ENCODE measurements at places on chromosomes 3 and 15.

- H3K4me1 ChIP-seq: no peaks in the 10 kb centered on the region
- no peak overlapping the region for H3K4me3 ChIP-seq
- H3K27me3 ChIP-seq: no peaks in the 10 kb centered on the region
- H3K36me3 ChIP-seq: no peaks in the 10 kb centered on the region
- DNase-seq: no peak
These were observed 279.2 kb downstream of the LSAMP start for GRCh38 chr3:116166121-116166520.

DNA sequence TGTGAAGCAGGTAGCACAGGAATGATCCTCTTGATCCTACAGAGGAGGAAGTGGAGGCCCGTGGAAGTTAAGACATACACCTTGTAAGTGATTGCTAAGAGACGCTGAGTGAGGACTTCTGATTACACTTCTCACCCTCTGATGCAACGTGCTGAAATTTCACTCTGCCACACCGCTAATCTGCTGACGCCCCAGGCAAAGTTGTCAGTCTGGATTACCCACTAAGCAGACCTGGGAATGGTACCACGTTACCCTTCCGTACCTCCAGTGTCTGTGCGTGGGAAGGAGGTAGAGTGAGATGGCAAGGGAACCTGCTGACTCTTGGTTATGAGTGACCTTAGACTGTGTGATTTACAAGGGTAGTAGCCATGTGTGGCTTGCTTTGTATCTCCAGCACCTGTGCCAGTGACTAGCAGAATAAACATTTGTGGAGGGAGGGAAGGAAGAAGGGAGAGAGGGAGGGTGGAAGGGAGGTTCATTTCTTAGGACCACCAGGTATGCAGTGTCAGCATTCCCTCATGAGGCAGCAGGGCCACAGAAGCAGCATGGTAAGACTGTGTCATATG lies 115.0 kb downstream of the ALDH1A2 start:
- H3K36me3 ChIP-seq: no peaks in the 10 kb centered on the region
- H3K27ac ChIP-seq: no peak overlapping the region
- DNase-seq: no peak
- H3K27me3 ChIP-seq: no peaks in the 10 kb centered on the region
- H3K4me1 ChIP-seq: no peaks in the 10 kb centered on the region
- H3K4me3 ChIP-seq: no peak overlapping the region

DNA sequence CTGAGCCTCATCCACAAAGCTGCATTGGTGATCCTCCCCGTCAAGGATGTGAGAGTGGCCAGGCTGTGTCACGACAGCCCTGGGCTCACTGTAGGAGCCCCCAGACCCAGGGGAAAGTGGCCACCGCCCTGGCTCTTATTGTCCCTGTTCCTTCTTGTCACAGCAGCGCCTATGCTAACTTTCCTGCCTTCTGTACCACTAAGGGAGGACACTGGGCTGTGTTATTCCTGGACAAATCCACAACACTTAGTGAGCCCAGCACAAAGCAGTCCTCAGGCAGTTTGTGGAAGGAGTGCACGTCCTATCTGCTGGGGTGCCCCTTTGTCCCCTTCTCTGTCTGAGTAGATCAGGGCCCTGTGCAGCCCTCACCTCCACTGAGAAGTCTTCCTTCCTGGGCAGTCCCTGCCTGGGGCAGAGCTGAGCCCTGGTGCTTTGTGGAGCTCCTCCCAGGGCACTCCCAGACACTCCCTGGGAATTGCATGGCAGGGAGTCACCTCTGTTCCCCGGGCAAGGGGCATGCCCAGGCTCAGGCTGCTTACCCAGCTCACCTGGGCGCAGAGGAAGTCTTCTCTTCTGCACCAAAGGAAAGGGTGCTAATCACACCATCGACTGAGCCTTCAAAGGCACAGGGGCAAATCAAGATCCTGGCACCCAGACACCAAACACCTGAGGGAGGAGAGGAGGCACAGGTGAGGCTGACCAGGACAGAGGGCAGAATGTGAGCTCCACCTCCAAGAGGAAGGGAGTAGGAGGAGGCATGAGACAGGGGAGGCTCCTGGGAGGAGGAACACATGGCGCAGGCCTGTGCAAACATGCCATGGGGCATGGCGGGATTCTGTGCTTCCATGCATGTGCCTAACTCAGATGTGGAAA lies 138.7 kb downstream of the KLF13 start:
- H3K4me1 ChIP-seq: no peaks in the 10 kb centered on the region
- H3K27me3 ChIP-seq: no peaks in the 10 kb centered on the region
- H3K4me3 ChIP-seq: no peak overlapping the region
- H3K36me3 ChIP-seq: no peaks in the 10 kb centered on the region

DNA sequence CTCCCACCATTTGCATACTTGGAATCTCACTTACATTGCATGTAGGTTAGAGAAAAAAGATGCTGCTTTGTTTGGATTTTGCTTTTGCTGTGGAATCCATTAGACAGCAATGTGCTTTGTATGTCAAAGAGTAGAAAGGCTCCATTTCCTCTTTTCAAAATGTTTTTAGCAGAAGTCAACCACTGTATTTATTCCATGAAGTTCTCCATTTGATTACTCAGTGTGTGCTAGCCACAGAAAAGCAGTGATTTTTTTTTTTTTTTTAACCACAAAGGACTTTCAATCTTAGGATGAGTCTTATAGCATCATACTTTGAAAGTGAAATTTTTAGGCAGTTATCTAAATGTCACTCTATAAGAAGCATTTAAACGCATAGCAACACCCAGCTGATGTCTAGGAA lies 285.0 kb upstream of the ADAMTS9 start:
- no peaks in the 10 kb centered on the region for H3K36me3 ChIP-seq
- no peak for DNase-seq
- no peaks in the 10 kb centered on the region for H3K27me3 ChIP-seq
- H3K4me1 ChIP-seq: no peaks in the 10 kb centered on the region
- no peak overlapping the region for H3K4me3 ChIP-seq

DNA sequence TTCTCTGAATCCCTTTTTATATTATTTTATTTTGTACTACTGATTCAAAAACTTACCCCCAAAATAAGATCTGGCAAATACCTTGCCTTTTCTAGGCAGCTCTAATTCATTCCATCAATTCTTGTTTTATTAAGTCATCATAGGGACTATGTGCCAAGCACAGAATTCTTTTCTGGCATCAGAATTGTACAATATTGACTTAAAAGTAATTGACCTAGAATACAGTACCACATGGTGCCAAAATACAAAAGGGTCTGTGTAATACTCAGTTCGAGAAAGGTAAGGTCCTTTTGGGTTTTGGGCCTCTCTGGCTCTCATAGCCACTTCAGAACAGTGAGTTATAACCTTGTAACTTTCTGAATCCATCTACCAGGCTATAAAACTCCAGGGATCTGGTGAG lies 46.2 kb downstream of the KBTBD8 start:
- no peaks in the 10 kb centered on the region for H3K4me1 ChIP-seq
- H3K36me3 ChIP-seq: no peaks in the 10 kb centered on the region
- no peak overlapping the region for H3K4me3 ChIP-seq
- no peak overlapping the region for H3K27ac ChIP-seq

GRCh38 chr15:94522125-94522524 lies 290.8 kb downstream of the MCTP2 start:
- no peak overlapping the region for H3K4me3 ChIP-seq
- H3K4me1 ChIP-seq: no peaks in the 10 kb centered on the region
- no peak overlapping the region for H3K27ac ChIP-seq
- no peak for DNase-seq
- no peaks in the 10 kb centered on the region for H3K27me3 ChIP-seq
- no peaks in the 10 kb centered on the region for H3K36me3 ChIP-seq

- H3K27me3 ChIP-seq: no peaks in the 10 kb centered on the region
- no peak overlapping the region for H3K4me3 ChIP-seq
- H3K4me1 ChIP-seq: no peaks in the 10 kb centered on the region
These were observed 137.1 kb upstream of the THBS1 start for GRCh38 chr15:39443659-39444219.

- H3K4me3 ChIP-seq: no peak overlapping the region
- DNase-seq: no peak
- H3K36me3 ChIP-seq: no peaks in the 10 kb centered on the region
- no peak overlapping the region for H3K27ac ChIP-seq
- peaks cover 1% of the 10 kb centered on the region for H3K27me3 ChIP-seq
These were observed 116.4 kb downstream of the GREM1 start for GRCh38 chr15:32834156-32834555.

DNA sequence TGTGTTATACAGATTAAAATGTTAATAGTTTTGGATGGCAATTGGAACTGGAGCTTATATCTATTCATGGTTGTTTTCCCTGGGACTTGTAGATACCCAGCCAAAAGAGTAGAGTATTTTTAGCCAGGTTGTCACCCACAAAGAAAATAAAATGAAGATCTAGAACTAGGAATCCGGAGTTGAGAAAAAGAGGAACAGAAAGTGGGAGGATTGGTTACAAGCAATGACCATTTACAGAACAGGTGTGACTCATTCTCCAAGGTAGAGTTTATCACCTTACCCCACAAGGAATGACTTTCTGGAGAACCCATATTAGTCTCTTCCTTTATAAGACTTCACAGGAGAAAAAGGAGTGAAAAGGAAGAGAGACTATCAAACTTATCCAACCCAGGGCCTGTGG lies 99.8 kb downstream of the TMEM108 start:
- no peak overlapping the region for H3K27ac ChIP-seq
- H3K36me3 ChIP-seq: no peaks in the 10 kb centered on the region
- no peaks in the 10 kb centered on the region for H3K4me1 ChIP-seq
- DNase-seq: no peak
- no peak overlapping the region for H3K4me3 ChIP-seq
- H3K27me3 ChIP-seq: no peaks in the 10 kb centered on the region

DNA sequence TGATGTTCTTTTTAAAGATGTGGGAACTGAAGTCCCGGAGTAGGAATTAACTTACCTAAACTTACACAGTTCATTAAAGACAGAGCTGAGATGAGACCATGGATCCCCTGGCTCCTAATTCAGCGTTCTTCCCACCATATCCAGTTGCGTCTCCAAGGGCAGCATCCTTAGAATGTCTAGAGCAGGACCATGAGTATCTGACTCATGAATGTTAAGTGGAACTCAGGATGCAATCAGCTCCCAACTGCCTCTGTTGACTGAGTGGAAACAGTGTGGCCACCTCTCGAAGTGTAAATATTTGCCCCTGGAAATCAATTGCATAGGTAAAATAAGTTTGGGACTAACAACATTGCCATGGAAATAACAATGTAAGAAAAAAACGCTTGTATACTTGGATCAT lies 2.5 kb downstream of the SNTN start:
- no peak overlapping the region for H3K27ac ChIP-seq
- no peaks in the 10 kb centered on the region for H3K27me3 ChIP-seq
- no peaks in the 10 kb centered on the region for H3K36me3 ChIP-seq
- H3K4me3 ChIP-seq: no peak overlapping the region

GRCh38 chr15:80554560-80554959 lies 140.6 kb upstream of the ABHD17C start:
- DNase-seq: no peak
- no peak overlapping the region for H3K27ac ChIP-seq
- H3K36me3 ChIP-seq: peaks cover 3% of the 10 kb centered on the region
- H3K27me3 ChIP-seq: no peaks in the 10 kb centered on the region
- H3K4me3 ChIP-seq: no peak overlapping the region
- no peaks in the 10 kb centered on the region for H3K4me1 ChIP-seq

GRCh38 chr3:12590096-12590495 lies 33.2 kb downstream of the MKRN2 start:
- peaks cover 98% of the 10 kb centered on the region for H3K36me3 ChIP-seq
- no peak for DNase-seq
- no peak overlapping the region for H3K4me3 ChIP-seq
- H3K27me3 ChIP-seq: no peaks in the 10 kb centered on the region
- H3K4me1 ChIP-seq: peaks cover 24% of the 10 kb centered on the region

DNA sequence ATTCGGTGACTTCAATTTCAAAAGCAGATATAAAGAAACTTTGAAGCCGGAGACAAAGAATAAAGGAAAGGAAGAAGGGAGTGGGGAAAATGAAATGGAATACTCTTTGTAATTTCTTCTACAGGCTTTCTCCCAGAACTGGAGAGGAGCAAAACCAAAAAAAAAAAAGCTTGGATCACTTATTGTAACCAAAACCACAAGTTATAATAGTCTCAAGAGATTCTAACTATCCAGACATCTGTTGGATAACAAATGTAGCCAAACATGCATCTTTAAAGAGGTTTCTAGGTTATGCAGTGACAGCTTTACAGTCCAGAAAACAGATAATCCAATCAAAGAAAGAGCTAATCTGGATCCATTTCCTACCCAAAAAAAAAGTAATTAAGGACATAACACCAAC lies 36.2 kb downstream of the VGLL3 start:
- H3K27me3 ChIP-seq: no peaks in the 10 kb centered on the region
- no peak overlapping the region for H3K27ac ChIP-seq
- H3K4me3 ChIP-seq: no peak overlapping the region

GRCh38 chr15:39594446-39595337 lies 13.8 kb downstream of the THBS1 start:
- no peaks in the 10 kb centered on the region for H3K36me3 ChIP-seq
- no peak overlapping the region for H3K4me3 ChIP-seq
- H3K27me3 ChIP-seq: no peaks in the 10 kb centered on the region
- H3K27ac ChIP-seq: no peak overlapping the region

DNA sequence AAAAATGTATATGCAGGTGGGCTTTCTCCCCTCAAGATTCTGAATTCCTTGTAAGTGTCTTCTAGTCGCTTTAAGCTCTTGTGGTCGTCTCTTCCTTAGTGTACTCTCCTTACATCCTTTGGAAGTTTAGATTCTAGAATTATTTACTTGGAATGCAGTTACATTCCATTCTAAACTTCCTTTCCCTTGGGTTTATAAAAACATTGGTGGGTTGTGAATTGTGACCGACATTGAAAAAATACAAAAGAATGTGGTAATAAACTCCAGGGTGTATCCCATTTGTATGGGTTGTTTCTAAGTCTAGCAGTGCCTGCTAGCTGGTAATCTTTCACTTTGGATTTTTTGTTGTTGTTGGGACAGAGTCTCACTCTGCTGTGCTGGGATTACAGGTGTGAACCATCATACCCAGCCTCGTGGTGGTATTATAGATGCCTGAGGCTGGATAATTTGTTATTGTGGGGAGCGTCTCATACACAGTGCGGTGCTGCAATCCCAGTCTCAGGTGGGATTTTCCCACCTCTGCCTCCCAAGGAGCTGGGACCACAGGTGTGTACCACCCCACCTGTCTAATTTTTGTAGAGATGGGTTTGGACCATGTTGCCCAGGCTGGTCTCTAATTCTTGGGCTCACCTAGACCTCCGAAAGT lies 9.1 kb downstream of the CHD2 start:
- H3K36me3 ChIP-seq: no peaks in the 10 kb centered on the region
- peak overlapping the region; percentile 68 for H3K4me3 ChIP-seq
- peak overlapping the region; percentile 95 for H3K27ac ChIP-seq
- no peak for DNase-seq
- no peaks in the 10 kb centered on the region for H3K27me3 ChIP-seq

- H3K27ac ChIP-seq: no peak overlapping the region
- peaks cover 6% of the 10 kb centered on the region for H3K4me1 ChIP-seq
- H3K27me3 ChIP-seq: no peaks in the 10 kb centered on the region
- no peak overlapping the region for H3K4me3 ChIP-seq
These were observed 7.5 kb upstream of the TGFBR2 start for GRCh38 chr3:30598668-30599545.

GRCh38 chr3:23439080-23439479 lies 236.0 kb downstream of the UBE2E2 start:
- peaks cover 14% of the 10 kb centered on the region for H3K4me1 ChIP-seq
- H3K27ac ChIP-seq: no peak overlapping the region
- H3K4me3 ChIP-seq: no peak overlapping the region
- DNase-seq: no peak

Measured in psoas muscle (tissue), 8 donors.